ENCODE measurements at places on chromosomes 1 and 21.

DNA sequence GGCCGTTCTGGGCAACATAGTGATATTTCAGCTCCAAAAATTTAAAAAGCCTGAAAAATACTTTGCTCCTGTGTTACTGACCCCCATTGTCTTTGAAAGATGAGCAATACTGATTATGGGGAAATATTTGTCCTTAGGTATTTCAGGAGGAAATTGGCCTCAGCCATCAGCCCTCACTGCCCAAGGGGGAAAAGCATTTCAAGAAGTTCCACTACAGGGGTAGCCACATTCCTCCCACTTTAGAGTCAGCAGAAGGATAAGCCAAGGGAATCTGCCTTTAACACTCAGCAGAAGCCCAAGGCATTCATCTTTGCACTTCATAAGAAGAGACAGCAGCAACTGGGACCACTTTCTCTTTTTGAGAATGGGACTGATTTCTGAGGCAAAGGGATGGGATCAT is 40.5 kb upstream of the ZNF326 start:
- no peak for DNase-seq

DNA sequence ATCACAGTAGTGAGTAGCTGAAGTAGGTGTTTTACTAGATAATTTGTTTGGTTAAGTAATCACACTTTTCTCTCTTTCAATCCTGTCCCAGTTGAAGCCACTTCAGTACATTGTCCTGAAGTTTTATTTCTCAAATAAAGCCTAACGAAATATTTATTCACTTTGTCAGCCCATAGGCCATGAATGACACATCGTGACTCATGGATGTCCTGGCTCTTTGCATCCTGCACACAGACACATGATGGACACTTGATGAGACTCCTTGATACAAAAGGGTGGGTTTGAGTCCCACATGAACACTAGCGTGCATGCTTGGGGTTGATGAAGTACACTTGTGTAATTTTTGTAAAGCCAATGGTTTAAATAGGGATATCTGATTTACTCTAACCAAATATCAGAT is 22.7 kb upstream of the LAMC2 start:
- DNase-seq: no peak

DNA sequence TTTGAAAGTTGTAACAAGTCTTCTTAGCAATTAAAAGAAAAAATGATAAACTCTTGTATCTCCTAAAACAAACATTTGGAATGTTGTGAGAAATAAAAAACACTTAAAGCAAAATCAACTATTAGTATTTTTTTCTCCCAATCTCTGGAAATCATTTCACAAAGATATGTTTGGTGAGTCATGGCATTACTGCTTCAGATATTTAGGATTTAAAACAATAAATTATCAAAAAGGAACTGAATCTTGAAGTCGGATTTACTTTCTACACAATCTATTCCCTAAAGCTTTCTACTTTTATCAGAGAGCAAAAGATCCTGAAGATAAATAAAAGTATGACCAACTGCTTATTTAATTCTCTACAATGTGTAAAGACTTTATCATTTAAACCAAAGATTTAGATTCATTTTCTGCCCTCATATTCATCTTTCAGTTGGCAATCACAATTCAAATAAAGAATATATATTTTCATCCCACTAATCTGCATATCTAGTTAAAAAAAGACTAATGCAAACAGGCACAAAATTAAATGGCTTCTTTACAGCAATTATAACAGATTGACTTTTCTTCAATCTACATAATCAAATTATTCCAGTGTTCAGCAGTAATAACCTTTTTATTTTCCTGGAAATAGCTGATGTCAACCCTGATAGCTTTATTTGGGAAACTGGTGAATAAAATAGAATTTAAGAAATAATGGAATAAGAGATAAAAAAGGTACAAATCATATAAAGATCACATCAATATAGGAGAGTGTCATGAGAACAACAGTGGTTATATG is 230.0 kb downstream of the COP1 start:
- DNase-seq: no peak

- DNase-seq: no peak
Measured at GRCh38 chr1:91031081-91031480, 9.2 kb upstream of the ZNF644 start.

GRCh38 chr1:167065471-167065870 is 24.7 kb downstream of the GPA33 start:
- DNase-seq: no peak
